ENCODE measurements at places on chromosomes 7 and 10.

- DNase-seq: peak; percentile 68
These were observed 72.0 kb downstream of the SLC37A3 start for GRCh38 chr7:140326116-140326928.

DNA sequence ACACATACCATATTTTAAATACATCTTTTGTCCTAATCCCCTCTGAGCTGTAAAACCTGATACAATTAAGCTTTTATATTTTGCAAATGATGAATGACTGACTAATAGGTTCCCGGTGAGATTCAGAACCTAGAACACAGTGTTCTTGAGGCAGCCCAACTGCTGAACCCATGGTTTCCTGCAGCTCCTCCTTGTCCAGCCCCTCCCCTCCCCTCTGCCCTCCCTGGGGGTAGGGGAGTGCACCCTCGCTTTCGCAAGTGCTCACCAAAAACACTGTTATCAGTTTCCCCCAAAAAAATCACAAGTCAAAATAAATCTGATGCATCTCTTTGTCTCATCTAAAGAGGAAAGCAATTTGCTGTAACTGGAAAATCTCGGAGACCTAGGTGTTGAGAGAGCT lies 602.8 kb downstream of the KCNMA1 start:
- no peak for DNase-seq

DNA sequence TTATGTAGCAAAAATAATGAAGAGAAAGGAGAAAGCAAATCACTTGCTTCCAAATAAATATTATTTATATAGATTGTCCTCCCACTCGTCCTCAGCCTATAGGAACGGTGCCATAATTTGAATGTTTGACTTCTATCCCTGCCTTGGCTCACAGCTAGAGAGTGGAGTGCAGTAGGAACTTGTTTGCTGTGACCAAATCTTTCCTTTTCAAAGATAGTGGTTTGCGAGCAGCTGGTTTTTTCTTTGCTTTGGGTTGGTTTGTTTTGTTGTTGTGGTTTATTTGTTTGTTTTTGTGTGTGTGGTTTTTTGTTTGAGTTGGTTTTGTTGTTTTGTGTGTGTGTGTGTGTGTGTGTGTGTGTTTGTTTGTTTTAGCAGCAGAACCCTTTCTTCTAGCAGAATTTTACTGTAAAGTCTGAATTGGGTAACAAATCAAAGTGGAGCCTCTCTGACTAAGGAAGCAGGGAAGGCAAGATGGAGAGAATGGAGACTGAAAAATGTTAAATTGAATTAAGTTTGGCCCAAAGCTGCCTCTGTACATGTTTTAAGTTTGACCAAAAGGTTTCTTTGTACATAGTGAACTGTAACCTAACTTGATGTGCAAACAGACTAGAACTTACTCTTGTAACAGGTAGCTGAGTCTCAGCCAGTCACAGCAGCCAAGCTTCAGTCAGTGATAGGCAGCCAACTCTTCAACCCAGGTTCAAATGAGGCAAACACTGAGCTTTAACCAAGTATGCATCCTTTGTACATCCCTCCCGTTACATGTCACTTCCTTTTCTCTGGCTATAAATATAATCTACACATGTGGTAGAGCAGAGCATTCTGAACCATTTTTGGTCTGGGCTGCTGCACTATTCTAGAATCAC lies 149.5 kb upstream of the LRGUK start:
- no peak for DNase-seq

GRCh38 chr7:46290374-46291049 lies 369.4 kb upstream of the IGFBP3 start:
- DNase-seq: no peak

DNA sequence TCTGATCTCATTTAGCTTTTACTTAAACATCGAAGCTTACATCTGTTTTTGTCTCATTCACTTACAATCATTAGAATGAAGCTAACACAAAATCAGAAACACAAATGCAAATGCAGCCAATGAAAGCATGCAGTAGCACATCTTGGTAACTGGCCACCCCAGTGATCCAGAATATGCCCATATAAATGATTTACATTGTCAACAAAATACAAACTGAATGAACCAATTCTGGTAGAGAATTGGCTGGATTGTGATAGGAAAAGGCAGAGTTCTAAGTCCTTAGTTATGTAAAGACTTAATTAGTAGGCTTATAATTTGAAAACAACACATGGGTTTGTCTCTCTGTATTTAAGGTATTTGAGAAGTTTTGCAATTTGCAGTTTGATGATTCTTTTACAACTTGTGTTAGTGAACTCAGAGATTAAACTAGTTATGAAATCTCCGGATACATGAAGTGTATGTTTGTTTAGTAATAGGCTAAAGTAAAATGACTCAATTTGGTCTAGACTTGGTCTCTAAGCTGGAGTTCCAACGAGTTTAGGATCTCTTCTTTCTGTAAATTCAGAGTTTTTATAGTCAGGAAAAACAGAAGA lies 21.2 kb downstream of the TECTB start:
- DNase-seq: no peak

GRCh38 chr10:47402641-47403301 lies 18.7 kb upstream of the ZNF488 start:
- DNase-seq: peak; percentile 89

- DNase-seq: no peak
These were observed 664.1 kb upstream of the ADARB2 start for GRCh38 chr10:2401459-2401858.

DNA sequence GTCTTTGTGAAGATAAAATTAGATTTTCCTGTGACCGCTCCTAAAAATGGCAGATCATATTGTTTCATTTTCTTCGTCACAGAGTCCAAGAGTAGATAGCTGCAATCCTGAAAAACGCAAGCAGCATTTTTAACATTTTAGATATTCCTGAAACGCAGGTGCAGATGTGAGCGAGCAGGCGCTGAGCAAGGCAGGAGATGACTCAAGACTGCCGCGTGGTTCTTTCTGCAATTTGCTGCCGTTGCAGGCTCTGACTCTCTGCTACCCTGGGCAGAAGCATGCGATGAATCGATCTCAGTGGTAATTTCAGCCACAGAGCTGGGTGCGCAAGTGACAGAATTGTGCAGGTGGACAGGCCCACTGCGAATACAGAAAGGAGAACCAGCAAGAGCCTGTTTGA lies 331.9 kb downstream of the ACTR3B start:
- DNase-seq: no peak

DNA sequence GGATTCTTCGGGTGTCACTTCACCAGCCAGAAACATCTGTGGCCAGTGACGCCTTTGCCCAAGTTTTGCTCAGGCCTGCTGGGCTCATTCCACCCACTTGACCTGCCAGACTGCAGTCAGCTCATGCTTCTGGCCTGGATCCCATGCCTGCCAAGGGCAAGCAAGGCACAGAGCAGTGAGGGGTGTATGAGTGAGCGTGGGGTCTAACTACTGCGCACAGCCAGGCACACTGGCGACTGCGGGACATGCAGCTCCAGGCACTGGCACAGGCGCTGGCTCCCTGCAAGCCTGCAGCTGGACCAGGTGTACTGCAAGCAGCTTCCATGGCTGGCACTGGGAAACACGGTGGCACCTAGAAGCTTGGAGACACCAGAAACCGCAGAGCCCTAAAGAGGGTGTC lies 80.1 kb downstream of the MTERF1 start:
- DNase-seq: no peak

DNA sequence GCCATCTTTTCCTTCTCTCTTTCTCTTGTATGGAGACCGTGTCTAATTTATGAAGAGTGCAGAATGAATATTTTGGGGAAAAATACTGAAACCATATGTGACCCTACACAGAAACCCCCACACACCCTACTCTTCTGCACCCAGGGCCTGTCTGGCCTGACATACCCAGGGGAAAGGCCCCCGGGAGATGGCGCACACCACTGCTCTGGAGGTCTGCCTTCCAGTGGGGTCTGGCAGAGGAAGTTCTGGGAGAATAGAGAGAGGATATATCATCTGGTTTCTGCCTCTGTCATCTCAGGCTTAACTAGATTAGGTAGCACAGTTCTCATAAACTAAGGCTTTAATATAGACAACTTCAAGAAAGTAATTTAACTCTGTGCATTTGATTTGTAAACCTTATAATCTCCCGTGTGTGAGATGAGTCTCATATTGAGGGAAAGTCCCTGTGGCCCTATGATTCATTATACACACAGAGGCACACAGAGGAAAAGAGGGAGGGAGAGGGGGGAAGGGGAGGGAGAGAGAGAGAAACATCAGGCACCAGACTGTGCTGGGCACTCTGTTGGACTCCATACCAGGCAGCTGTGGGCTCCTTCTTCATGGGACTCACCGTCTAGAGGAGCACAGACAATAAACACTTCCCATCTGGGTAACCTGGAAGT lies 123.3 kb downstream of the AOAH start:
- DNase-seq: peak; percentile 80

- no peak for DNase-seq
These were observed 149.5 kb upstream of the MINDY3 start for GRCh38 chr10:16009785-16010184.

GRCh38 chr10:92761571-92761970 lies 71.8 kb downstream of the HHEX start:
- no peak for DNase-seq

DNA sequence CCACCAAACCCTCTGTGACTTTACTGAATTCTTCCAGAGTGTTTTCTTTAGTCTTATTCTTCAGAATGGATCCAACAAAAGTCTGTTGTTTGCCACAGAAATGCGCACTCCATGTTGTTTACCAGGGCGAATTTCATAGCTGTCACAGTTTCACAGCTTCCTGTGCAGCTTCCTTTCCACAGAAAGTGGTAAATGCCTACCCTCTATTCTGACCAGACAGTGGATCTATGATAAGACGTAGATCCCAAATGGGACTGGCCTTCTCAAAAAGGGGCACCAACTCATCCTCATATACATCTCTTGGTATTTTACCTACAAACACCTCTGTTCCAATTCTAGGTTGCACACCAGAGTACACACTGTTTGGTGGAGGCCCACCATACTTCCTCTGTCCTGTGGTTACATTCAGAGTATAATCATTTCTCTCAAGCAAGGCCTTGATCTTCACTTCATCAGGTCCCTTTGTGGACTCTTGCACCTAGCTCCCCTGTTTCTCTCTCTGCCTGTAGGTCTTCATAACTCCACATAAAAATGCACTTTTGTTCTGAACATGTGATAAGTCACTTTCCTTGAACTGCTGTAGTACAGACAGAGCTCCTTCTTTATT lies 91.7 kb downstream of the MLLT10 start:
- no peak for DNase-seq

DNA sequence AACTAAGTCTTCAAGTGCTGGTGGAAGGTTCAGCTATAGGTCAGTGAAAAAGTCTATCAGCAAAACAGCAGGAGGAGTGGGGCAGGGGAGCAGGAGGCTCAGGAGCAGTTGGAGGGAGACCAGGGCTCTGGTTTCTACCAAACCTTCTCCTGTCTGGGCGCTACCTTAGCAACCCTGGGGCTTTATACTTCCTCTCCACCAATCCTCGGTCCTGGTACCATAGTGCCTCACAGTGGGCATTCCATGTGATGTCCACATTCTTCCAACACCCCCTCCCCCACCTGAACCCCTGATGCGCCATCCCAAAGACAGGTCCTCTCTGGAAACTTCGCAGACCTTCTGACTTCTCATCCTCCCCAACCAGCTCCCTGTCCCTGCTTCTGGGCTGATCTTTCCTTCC lies 25.3 kb upstream of the ACSM6 start:
- DNase-seq: no peak

- no peak for DNase-seq
These were observed 554 bp downstream of the CSGALNACT2 start for GRCh38 chr10:43138757-43139241.

- DNase-seq: peak; percentile 35
These were observed 107.2 kb upstream of the TCF7L2 start for GRCh38 chr10:112842832-112843360.

DNA sequence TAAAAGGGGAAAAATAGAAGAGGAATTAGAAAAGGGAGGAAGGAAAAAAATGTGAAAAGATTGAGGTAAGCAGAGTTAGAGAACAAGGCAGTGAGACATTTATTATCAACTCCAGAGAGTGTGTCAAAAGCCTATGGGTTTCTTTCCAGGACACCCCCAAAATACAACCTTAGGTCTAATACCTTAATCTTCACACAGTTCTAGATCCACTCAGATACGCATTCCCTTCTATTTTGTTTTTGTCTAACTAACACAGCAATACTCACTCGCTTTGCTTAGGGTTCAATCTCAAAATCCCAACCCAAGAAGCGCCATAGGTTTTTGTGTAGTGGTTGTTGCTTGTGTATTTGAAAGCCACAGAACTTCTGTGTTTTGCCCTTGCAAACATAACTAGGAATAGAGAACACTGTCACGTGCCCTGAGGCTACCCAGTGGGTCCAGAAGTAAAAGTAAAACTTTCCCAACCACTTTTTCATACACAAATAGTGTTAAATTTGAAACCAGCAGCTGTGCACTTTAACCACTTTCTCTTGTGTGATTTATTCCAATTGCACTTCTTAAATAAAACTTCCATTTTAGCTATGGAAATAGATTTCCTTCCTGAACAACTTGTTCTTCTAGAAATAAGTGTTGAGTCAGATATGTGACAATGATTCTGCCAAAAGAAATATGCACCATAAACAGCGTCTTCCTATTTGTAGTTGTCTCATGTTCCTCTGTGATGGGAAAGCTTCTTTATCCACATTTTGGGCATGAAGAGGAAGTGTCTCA lies 414.7 kb upstream of the GHITM start:
- no peak for DNase-seq

DNA sequence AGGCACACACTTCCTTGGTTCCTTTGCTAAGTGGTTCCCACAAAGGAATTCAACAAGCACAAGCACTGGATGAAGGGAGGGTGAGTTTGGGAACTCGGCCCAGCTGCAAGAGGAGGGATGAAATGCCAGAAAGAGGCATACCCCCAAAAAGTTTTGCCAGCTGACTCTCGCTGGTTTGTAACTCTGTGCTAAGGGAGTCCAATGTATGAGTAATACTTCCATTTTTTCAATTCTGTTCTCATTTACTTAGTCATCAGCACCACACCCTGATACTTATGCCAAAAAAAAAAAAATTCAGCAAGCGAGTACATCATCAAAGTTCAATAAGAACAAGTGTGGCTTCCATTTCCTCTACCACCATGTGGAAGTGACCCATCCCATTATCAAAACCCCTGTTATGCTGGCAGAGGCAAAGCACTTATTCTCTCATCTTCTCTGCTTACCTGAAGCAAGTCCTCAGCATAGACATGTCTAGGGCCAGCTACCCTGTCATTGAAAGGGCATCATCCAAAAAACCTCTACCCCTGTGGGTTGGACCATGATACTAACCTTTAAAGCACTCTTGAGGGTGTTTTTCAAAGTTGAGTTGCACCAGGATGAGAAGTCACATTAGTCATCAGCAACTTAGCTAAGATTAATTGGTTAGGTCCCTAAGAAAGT lies 6.9 kb upstream of the HYCC1 start:
- DNase-seq: peak; percentile 73

GRCh38 chr7:142792593-142792992 lies 21.8 kb downstream of the PRSS2 start:
- DNase-seq: no peak
